ENCODE measurements at places on chromosomes 12 and 14. TPM values are rescaled to one million over a fixed set of nuclear protein-coding genes. Genes with fewer than 3 reads are reported as not detected.

GLT1D1 gene
- total RNA-seq: 0.34 TPM

KRT5 gene
- not detected for total RNA-seq

RNASE4 gene
- total RNA-seq: 18.0 TPM

MYRFL gene
- not detected for total RNA-seq

PRH1 gene
- total RNA-seq: 10.6 TPM

DMAC2L gene
- 18.7 TPM for total RNA-seq

ERP27 gene
- total RNA-seq: 0.42 TPM

KCNC2 gene
- total RNA-seq: not detected

PLXNC1 gene
- total RNA-seq: 2.8 TPM

ERO1A gene
- 15.7 TPM for total RNA-seq

NRIP2 gene
- 1.6 TPM for total RNA-seq

CHGA gene
- not detected for total RNA-seq

RHOJ gene
- total RNA-seq: 10.2 TPM

SUDS3 gene
- 18.9 TPM for total RNA-seq

DPY19L2 gene
- 54.8 TPM for total RNA-seq

APEX1 gene
- total RNA-seq: 71.5 TPM

C12orf50 gene
- total RNA-seq: not detected

FSCB gene
- total RNA-seq: not detected

FGF23 gene
- total RNA-seq: 0.24 TPM

ATG101 gene
- 24.8 TPM for total RNA-seq

CDCA3 gene
- total RNA-seq: 1.2 TPM

PIP4K2C gene
- 15.1 TPM for total RNA-seq

STAB2 gene
- total RNA-seq: 0.06 TPM

ZNF26 gene
- total RNA-seq: 5.5 TPM

PTGER2 gene
- 1.5 TPM for total RNA-seq

MGP gene
- total RNA-seq: 1,110 TPM

HOXC12 gene
- not detected for total RNA-seq

CD27 gene
- 0.29 TPM for total RNA-seq

LBHD2 gene
- total RNA-seq: not detected

EMP1 gene
- total RNA-seq: 220 TPM

CDKN3 gene
- total RNA-seq: 8.1 TPM

RDH16 gene
- total RNA-seq: 0.06 TPM
